ENCODE measurements at places on chromosomes 4 and X.

DNA sequence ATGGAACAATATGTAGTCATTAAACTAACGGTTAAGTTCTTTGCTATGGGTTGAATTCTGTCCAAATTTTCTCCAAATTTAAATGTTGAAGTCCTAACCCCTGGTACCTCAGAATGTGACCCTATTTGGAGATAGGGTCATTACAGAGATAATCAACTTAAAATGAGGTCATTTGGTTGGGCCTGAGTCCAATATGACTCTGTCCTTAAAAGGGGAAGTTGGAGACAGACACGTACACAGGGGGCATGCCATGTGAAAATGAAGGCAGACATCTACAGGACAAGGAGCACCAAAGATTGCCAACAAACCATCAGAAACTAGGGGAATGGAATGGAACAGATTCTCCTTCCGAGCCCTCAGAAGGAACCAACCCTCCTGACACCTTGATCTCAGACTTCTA lies 492.0 kb upstream of the FTHL17 start:
- DNase-seq, result no peak

DNA sequence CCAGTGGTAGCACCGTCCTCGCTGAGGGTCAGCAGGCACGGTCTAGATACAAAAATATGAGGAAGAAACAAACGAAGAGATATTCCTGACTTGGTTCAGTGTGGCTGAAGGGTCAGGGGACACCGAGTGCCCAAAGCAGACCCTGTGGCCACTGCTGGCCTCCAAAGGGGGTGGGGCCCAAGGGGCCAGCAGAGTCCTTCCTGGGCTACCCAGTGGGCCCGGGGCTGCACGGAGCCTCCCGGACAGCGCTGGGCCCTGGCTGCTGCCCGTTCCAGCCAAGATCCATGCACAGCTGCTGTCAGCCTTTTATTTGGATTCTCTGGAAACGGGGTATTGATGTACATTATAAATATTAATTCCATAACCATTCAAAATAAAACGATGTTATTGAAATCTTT lies 20.4 kb downstream of the NELFA start:
- no peak for DNase-seq

GRCh38 chr4:119589165-119589564 lies 39.4 kb downstream of the PDE5A start:
- no peak for DNase-seq

GRCh38 chr4:174210952-174211490 lies 72.4 kb downstream of the FBXO8 start:
- no peak for DNase-seq

DNA sequence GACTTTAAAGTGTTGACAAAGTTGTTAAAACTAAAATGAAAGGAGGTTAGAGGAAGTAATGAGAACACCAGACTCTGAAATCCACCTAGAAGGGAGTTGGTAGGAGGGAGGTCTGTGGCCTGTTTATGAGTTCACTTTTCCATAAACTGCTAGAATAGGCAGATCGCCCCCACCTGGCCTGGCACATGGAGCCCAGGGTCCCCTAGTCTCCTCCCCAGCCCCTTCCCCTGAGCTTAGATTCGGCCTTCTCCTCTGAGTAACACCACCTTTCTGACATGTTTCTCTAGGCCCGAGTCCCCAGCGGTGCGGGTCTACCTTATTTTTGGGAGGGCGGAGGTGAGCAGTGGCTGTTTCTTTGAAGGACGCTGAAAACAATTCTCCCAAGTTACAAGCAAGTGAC lies 54.5 kb upstream of the FAT1 start:
- DNase-seq, result no peak

GRCh38 chr4:8419222-8420041 lies 21.1 kb downstream of the ACOX3 start:
- no peak for DNase-seq

DNA sequence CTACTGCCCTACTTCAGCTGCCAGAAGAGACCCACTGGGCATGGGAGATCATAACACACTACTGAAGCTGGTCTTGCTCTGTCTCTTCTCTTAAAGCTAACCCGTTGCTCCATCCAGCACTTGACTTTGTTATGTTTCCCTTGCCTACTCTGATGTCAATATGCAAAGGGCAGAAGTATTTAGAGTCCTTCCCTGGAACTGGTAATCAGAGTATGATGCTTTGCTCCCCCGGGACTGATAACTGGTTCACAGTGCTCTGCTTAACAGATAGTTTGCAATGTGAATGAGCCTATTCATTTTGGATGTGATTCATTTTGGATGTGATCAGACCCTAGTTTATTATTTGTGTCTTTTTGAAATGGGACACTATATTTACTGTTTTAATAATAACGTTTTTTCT lies 12.3 kb upstream of the UCP1 start:
- no peak for DNase-seq

- no peak for DNase-seq
These were observed 101.4 kb downstream of the ARHGAP10 start for GRCh38 chr4:147833254-147833653.

DNA sequence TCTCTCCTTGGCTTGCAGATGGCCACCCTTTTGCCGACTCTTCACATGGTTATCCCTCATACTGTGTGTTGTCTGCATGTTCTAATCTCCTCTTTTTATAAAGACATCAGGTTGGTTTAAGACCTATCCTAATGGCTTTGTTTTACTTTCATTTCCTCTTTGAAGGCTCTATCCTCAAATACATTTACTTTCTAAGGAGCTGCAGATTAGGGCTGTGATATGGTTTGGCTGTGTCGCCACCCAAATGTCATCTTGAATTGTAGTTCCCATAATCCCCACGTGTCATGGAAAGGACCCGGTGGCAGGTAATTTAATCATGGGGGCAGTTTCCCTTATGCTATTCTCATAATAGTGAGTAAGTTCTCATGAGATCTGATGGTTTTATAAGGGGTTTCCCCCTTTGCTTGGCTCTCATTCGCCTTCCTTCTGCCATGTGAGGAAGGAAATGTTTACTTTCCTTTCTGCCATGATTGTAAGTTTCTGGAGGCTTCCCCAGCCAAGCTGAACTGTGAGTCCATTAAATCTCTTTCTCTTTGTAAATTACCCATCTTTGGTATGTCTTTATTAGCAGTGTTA lies 204.5 kb downstream of the RELL1 start:
- no peak for DNase-seq

DNA sequence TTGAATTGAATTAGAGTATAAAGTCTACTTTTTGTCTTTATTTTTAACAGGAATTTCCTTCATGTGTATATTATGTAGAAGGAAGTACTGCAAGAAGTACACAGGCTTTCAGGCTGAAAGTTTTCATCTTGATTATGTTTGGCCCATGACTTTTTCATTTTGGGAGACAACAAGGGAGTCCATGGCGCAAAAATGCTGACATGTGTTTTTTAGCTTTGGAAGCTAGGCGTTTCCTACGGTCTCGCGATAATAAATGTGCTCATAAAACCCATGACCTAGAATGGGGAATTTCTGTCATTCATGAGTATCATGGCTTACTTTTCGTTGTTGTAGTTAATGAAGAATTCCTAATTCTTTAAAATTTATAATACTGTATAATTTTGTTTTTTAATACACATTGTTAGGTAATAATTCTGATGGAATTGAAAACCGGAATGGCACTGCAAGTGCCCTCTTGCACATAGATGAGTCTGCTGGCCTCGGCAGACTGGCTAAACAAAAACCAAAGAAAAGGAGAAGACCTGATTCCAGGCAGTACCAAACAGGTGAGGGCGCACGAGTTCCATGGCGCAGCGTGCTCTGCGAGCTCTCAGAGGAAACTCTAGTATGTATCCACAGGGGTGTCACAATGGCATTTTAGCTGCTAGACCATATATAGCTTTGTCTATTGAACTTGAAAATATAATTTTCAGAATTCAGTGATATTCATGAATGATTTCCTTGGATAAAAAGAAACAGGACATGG lies 59.1 kb downstream of the ZFX start:
- no peak for DNase-seq

DNA sequence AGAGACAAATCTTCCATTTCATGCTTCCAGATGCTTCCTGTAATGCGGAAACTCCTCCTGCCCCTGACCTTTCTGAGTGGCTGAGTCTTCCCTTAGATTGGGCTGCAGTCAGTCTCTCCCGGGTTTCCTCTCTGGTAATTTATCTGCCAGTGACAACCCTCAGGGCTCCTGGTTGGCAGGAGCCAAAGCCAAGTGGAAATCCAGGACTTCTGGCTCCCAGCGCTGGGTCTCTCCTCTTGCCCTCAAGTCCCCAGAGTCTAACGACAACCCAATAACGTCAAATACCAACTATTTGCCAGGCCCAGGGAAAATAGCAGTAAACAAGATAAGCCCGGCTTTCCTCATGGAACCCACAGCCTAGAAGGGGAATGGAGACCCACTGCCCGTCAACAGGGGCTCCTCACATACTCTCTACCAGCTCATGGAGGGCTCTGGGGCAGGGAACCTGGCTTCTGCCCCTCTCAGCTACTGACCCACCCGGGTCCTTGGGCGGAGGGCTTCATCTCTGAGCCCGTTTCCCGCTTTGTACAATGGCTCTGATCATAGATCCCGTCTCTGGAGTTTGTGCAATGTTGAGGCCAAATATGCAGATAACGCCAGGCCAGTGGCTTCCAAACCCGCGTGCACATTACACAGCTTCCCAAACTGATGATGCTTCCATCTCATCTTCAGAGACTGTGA lies 1.1 kb upstream of the TBC1D14 start:
- DNase-seq, result no peak

DNA sequence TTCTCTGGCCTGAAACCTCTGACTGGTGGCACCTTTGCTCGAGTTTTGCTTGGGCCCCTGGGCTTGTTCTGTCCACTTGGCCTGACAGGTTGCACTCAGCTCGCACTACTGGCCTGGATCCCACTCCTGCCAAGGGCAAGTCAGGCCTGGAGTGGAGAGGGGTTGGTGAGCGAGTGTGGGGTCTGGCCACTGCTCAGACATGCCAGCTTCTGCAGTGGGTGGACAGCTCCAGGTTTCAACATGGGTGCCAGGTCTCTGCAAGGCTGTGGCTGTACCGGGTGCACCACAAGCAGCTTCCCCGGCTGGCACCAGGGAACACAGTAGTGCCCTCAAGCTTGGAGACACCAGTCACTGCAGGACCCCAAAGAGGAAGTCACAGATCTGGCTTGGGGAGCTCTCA lies 91.6 kb upstream of the CXorf51A start:
- DNase-seq, result no peak

- DNase-seq, result no peak
These were observed 11.0 kb upstream of the C4orf50 start for GRCh38 chr4:6029254-6029653.

DNA sequence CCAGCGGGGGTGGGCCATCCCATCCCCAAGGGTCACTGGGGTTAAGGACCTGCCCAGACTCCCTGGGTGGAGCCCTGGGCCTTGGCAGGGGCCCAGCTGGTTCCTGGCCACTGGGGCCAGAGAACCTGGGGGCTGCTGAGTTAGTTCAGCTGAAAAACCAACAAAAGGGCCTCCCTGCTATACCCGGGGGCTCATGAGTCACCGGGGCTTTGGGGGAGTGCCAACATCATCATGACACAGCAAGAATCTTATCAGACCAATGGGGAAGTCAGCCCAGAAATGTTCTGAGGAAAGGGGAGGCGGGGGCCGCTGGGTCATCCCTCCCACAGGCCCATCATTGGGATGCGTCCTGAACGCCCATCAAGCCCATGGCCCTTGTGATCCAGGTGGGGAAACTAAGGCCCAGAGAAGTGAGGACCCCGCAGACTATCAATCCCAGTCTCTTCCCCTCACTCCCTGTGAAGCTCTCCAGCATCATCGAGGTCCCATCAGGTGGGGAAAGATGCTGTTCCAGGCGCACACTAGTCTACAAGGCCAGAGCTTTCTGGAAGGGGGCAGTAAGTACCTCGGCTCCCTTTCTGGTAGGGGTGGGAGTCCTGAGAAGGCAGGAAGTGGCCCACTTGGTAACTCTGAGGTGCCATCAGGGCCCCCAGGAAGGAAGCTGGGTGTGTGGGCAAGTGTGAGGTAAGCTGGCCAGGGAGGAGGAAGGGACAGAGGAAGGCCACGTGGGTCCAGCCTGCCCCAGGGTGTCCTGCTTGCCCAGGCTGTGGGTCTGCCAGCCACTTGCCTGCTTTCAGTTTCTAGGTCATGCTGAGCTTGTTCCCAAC lies 4.5 kb downstream of the G6PD start:
- no peak for DNase-seq

- no peak for DNase-seq
These were observed 40.4 kb downstream of the PPA2 start for GRCh38 chr4:105433421-105433820.

DNA sequence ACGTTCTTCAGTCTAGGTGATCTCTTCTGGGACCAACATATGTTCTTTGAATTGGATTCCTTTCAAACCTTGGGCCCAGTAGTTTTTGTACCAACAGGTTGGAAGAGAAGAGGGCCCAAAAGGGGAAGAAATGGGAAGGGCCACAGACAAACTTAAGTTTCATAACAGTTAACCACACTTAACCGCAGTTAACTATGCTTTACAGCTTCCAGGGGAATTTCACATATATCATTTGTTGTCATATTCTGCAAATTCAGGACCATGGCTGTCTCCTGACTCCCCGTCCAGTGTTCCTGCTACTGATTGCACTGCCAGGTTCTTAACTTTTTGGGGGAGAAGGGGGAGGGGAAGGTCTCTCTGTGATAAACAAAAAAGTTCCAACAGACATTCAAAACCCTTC lies 34.6 kb downstream of the RTL5 start:
- no peak for DNase-seq

- DNase-seq, result no peak
These were observed 1077.3 kb downstream of the RAPGEF2 start for GRCh38 chr4:160180211-160180610.

DNA sequence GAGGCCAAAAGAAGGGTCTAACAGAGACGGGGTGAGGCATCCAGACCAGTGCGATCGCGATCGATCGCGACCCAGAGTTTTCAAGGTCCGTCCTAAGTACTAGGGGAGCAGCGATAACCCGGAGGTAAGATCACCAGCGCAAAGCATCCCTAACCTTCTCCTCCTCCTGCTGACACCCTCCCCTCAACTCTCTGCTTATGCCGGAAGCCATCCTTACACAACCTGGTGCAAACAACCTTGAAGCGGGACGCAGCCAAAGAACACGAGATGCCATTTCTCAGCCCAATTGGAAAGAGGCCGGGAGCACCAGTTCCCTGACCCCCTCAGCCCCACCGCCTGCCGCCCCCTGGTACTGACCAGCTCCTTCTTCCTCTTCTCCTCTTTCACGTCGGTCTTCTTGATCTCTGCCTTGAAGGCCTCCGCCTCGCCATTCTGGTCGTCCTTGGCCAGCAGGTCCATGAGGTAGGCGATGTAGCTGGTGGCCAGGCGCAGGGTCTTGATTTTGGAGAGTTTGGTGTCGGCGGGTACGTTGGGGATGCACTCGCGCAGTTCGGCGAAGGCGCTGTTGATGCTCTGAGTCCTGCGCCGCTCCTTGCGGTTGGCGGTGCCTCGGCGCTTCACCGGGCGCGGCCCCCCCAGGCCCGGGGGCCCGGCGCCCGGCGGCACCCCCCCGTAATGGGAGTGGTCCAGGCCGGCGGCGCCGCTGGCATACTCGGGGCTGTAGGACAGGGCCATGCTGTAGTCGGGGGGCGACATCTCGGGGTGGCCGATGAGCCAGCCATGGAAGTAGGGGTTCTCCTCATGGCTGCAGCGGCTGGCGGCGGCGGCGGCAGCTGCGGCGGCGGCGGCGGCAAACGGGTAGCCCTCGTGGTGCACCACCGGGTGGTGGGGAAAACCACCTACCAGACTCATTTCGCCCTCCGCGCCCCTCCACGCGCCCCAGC lies 1.4 kb downstream of the HAND2 start:
- DNase-seq, result no peak

- peak; percentile 26 for DNase-seq
These were observed 35.7 kb downstream of the HAND2 start for GRCh38 chr4:173494013-173494970.

- no peak for DNase-seq
These were observed 40.5 kb upstream of the DCAF8L2 start for GRCh38 chrX:27549688-27550087.

Data from stimulated activated CD8-positive, alpha-beta memory T cell treated with anti-CD3 and anti-CD28 coated beads, Interleukin-2, amount 100 ng/mL, for 1 hour (primary cell).